Activated CD8-positive, alpha-beta memory T cell treated with anti-CD3 and anti-CD28 coated beads for 1 hour (primary cell): ENCODE measurements at places on chromosomes 6 and 20.

DNA sequence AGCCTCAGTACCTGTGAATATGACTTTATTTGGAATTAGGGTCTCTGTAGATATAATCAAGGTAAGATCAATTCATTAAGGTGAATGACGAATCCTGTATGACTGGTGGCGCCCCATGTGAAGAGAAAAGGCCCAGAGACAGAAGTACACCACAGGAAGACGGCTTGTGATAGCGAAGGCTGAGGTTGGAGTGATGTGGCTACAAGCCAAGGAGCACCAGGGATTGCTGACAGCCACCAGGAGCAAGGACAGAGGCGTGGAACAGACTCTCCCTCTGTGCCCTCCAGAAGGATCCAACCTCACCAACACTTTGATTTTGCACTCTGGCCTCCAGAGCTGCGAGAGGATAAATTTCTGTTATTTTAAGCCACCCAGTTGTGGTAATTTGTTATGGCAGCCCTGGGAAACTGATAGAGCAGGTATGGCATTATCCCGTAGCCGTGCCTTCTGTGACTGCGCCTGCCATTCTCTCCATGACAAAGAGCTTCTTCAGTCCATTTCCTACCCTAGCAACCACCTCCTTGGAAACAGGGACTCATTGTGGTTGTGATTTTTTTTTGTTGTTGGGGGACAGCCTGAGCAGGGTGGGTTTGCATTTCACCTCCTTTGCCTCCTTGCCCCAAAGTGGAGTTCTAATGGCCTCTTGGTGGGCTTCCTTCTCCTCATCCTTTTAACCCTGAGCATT, 29.6 kb downstream of the PTK7 start:
- DNase-seq: no peak

DNA sequence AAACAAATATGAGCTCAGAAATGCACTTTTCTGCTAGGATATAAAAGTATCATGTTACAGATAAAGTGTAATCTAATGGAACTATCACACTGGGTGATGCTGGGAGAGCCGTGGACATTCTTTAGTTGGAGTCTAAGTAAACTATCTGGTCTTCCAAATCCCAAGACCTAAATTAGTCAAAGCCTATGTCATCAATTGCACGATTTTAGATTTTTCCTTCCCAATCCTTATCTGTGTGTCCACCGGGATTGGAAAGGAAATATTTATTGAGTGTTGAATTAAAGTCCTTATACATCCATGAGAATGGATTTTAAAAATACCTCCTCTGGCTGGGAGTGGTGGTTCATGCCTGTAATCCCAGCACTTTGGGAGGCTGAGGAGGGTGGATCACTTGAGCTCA, 19.6 kb upstream of the MRAP2 start:
- DNase-seq: no peak

GRCh38 chr6:3848925-3849605, at the start of gene FAM50B:
Gene FAM50B, plus strand, starts transcription at chr6:3849373. Its CDS starts 439 bp downstream, at chr6:3849812.
- peak; percentile 84 for DNase-seq

GRCh38 chr6:6547110-6547879, 41.2 kb upstream of the LY86 start:
- peak; percentile 74 for DNase-seq

- DNase-seq: no peak
Observed at GRCh38 chr6:168387911-168388310, 53.1 kb upstream of the SMOC2 start.

DNA sequence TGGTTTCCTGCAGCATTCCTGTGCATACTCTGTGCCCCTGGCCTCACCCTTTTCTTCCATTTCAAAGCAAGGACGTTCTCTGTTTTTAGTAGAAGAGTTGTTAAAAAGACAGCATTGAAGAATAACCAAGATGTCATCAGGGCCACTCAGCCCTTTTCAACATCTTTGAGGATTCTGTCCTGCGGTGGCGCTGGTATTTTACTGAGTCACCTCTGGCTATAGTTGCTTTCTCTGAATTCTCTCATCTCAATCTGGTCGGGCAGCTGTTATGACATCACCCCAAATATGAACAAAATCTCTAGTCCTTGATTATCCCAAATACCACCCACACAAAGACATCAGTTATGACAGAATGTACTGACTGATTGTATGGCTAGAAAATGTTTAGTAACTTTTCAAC, 204.2 kb downstream of the GRIK2 start:
- DNase-seq: no peak

- no peak for DNase-seq
Observed at GRCh38 chr6:12584631-12585405, 131.7 kb upstream of the PHACTR1 start.

DNA sequence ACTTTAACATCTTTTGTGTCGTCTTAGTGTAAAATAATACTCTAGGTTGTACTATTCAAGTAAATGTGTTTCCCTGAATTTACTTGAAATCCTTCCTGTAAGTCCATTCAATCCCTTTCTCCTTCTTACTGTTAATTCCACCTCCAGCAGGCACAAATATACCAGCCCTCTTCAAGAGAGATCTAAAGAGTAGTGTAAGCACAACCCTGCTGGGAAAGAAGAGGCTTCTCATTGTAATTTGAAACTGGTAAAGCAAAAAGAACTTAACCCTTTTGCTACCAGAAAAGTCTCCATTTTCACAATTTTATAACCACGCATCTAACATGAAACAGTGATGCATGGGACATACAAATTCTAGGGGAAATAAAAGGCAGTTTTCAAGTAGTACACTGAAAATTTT, at the start of gene BMP5:
Gene BMP5 (minus strand): TSS at position 191 of the 400 bp plus-strand sequence. CDS start 725 bp downstream, outside the sequence.
- no peak for DNase-seq

DNA sequence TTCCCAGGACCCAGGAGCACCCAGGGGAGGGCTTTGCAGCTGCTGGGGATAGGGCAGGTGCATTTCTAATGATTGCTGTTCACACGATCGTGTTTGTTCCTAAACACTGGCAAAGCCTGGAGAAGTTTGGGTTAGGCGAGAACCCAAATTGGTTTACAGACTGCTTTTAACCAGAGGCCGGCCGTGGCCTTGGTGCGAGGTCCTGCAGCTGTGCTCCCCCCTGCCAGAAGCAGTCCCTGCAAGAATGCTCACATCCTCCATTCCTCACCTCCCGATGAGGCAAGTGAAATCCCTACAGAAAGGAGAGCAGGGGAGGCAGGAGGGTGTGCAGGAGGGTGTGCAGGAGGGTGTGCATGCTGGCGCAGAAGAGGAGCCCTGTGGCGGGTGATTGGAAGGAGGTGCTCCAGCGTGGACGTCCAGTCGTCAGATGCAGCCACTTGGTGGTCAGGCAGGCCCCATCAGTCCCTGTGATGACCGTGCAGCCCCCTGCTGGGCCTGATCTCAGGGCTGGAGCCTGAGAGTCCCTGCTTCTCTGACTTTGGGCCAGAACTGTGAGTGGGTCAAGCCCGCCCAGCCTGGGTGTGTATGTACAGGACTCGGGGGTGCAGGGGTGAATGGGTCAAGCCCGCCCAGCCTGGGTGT, 55.7 kb upstream of the FRMD1 start:
- no peak for DNase-seq

GRCh38 chr6:21037453-21037852, 503.2 kb downstream of the CDKAL1 start:
- DNase-seq: no peak

DNA sequence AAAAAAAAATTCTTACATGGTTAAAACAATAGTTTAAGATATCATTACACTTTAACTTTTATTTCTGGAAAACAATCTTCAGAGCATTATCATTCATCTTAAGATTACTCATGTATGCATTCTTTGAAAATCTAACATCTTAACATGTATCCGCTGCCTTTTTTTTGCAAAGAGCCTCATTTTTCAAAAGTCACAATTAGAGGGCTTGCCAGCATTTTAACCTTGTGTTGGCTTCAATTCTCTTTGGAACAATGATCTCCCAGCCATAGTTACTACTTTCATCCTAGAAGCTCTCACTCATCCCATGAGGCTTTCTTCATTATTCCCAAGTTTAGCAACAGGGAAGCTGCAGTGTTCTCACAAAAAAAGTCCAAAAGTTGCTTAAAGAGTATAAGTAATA, 330.8 kb downstream of the BCKDHB start:
- no peak for DNase-seq

DNA sequence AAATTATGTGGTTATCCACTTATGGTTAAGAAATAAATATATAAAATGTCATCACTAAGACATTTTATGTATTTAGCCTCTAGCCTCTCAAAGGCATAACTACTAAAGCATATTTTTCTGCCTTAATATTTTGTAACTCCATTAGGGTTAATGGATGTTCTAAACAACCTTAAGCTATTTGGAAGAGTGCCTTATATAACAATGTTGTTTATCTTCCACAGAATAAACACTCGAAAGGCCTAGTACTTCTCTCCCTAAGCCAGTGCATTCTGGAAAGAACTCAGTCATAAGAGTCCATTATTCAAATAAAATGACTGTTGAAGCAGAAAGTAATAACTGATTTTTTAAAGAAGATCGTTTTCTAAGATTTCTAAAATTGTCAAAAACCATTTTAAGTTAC, 15.0 kb upstream of the PRIM2 start:
- DNase-seq: no peak

GRCh38 chr20:7695051-7695495, 245.2 kb downstream of the HAO1 start:
- DNase-seq: no peak

DNA sequence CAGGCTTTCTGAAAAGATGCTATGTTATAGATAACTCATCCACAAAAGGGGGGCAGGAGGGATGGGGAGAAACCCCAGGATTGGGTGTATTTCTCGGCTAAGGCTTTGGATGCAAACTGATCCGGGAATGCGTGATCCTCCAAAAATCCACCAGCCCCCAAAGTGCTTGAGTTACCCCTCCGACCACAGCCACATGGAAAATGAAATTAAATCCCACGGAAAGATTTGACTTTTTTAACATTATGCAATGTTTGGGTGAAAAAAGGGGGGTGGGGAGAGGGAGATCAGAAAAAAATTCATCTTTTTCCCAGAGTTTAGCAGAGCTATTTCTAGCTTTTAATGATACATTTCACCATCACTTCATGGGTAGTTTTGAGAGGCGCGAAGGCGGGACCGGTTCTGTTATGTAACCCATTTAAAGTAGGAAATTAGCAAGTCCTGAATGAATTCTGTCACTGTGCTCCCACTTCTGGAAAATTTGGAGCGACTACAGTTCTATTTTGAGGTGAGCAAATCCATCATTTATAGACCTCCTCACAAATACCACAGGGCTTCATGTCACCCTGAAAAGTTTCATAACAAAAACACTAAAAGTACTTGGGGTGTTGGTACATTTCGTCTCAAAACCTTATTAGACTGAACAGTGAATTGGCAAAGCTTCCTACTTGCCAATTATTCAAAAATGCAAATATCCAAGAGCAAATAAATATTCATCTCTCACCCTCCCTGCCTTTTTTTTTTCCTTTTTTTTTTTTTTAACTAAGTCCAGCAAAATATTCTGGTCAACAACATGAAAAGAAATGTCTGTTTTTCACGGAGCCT, 51.9 kb upstream of the NFATC2 start:
- no peak for DNase-seq

- no peak for DNase-seq
Observed at GRCh38 chr6:122077603-122078002, 321.8 kb upstream of the HSF2 start.

- DNase-seq: no peak
Observed at GRCh38 chr6:14841901-14842421, 403.9 kb upstream of the JARID2 start.

DNA sequence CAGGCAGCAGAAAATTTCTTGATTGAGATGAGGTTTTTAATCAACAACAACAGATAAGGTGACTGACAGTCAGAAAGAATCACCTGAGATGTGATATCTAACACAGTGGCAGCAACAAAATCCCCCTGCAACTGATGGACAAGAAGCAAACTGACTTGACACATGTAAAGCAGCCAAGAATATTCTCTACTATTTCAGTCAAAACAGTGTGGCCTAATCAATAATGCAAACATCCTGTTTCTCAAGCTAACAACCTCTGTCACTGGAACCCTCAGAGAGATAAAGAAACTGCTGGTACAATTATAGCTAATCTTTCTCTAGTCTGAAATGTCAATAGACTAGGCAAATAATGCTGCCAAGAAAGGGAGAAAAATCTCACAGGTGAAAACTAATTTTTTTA, 4.6 kb upstream of the CGA start:
- DNase-seq: no peak

DNA sequence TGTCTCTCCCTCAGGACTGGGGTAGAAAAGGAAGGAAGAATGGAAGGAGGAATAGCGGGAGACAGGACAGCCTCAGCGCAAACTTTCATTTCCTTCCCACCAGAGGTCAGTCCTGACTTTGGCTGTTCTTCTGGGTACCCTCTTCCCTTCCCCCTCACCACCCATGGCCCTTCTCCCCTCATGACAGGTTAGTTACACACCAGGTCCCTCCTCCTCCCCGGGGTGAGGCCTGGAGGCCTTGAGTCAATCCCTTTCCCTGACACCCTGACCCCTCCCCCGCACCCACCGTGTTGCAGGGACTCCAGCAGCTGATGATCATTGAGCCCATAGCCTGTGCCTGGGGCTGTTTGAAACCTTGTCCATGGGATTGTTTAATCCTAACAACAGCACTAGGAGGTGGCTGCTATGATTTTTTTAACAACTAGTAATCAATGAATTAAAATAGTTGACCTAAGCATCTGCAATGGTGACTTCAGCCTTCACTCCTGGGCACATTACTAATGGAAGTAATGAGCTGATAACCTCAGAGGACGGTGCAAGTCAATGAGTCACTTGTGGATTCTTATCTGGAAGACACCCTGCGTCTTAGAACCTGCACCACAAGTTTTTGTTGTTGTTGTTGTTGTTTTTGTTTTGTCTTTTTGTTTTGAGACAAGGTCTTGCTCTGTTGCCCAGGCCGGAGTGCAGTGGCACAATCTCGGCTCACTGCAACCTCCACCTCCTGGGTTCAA, 46.6 kb upstream of the CCDC167 start:
- DNase-seq: no peak

- DNase-seq: no peak
Observed at GRCh38 chr20:18321976-18322950, 33.9 kb downstream of the ZNF133 start.

DNA sequence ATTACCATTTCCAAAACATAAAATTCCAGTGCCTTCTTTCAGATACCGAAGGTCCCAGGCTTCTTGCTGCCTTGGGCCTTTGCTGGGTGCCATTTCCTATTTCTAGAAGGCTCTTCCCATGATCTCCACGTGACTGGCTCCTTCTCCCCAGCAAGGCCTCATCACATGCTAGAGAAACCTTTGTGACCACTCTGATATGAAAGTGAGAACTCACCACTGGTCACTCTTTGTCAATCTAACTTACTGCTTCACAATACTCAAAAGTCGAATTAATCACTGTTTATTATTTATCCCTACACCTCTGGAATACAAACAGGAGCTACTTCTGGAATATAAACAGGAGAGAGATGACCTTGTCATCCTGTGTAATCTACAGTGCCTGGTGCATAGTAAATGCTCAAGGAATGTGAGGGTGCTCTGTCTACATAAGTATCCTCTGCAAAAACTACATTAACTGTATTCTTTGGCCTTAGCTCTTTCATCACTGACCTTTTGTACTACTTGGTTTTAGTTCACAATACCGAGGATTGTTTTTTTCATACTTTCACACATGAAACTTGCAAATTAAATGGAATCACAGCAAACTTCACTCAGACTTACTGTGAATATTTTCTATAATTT, 1.6 kb downstream of the STX7 start:
- no peak for DNase-seq
